Renal cortex interstitium (tissue), 15 donors: ENCODE measurements at places on chromosomes 3 and 15.

GRCh38 chr3:138593488-138594149, 441 bp downstream of the CEP70 start:
- DNase-seq = peak; percentile 30

GRCh38 chr15:73273181-73274002, 95.4 kb downstream of the HCN4 start:
- DNase-seq = peak; percentile 44

DNA sequence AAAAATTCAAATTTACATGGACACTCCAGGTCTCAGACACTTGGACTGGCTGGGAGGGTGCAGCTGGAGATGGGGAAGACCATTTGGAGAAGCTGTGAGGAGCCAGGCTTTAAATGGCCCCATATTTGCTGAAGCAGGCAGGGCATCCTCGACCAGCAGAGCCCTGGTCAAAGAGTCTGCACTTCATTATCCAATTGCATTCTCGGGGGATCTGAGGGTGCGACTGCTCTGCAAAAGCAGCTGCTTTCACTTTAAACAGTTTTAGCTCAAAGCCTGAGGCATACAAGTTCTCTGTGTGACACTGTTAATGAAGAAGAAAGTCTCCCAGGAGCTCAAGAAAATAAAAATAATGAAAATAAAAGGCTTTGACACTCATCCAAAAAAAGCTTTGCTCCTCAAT, 98.0 kb upstream of the SLC25A36 start:
- DNase-seq = no peak

DNA sequence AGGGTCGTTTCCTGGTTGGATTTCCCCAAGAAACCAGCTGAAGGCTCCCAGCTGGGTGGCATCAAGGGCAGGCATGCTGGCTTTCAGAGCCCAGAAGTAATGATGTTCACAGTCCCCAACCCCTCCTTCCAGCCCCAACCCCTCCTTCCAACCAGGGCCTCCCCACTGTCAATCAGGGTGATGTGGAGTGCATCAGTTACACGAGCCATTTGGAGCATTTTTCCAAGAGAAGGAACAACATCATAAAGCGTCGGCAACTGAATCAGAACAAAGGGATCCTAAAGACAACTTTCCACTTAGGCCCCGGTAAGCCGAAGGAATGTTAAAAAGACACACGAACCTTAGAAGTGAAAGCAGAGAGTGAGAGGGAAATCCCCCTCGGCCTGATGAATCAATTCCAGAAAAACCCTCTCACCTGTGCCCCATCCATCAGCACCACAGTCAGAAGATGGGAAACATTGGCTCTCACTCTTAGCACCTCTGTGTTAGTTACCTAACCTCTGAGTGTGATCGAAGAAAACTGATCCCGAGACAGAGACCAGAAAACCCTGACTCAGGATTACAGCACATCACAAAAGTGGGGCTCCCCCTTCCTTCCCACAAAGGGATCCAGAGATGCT, 101.2 kb upstream of the WNT5A start:
- DNase-seq = no peak

DNA sequence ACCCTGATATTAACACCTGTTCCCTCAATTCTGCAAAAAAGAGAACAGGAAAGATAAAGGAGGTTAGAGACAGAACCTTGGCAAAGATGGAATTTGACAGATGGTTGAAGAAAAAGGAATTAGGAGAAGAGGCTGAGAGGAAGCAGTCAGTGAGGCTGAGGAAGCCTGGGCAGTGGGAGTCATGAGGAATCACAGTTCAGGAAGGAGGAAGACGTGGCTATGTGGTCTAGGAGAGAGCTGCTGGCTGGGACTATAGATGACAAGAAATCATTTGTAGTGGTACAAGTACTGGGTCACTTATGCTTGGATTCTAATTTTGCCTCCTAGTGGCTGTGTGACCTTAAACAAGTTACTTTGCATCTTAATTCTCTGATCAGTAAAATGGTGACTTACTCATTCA, 49.0 kb downstream of the LARS2 start:
- DNase-seq = no peak

- DNase-seq = no peak
Measured at GRCh38 chr3:159301961-159302360, 500.1 kb downstream of the MFSD1 start.

DNA sequence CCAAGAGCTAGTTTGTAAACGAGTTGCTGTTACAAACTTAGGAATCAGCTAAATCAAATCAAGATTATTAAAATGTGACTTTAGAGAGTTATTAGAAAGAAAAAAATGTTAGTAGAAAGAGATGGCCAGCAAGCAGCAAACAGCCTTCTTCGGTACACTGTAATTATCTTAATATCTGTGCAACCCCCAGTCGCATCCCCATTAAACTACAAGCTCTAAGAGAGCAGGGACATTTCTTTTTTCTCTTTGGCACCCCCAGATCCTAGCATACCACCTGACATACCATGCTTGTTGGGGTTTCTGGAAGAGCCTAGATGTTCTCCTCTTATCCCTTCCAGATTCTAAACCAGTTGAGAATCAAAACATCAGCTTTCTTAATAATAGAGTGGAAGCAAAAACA, 45.1 kb upstream of the LIPC start:
- DNase-seq = no peak
